ENCODE measurements at places on chromosomes 11 and 22. TPM values are rescaled to one million over a fixed set of nuclear protein-coding genes. Genes with fewer than 3 reads are reported as not detected.

GRCh38 chr22:26564181-26564580, 25.8 kb downstream of the TPST2 start:
- no peak for DNase-seq
- no peaks in the 10 kb centered on the region for H3K36me3 ChIP-seq

Gene PPARA
- total RNA-seq = 8.2 TPM

GRCh38 chr11:6565988-6566703, 37.3 kb downstream of the RRP8 start:
- H3K36me3 ChIP-seq = no peaks in the 10 kb centered on the region
- DNase-seq = no peak
- no peak overlapping the region for H3K27ac ChIP-seq
- no peaks in the 10 kb centered on the region for H3K27me3 ChIP-seq

DNA sequence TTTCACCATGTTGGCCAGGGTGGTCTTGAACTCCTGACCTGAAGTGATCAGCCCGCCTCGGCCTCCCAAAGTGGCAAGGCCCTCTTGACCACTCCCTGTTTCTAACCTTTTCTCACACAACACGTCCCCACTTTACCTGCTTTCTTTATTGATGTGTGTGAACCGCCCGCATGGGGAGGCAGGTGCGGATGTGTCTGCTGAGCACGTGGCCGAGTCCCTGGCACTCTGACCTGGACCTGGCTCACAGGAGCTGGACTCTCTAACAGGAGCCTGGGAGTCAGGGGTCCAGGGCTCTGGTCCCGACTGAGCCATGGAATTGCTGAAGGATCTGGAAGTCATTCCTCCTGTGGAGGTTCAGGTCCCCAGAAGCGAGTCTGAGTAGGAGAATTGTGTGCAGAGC, 40.0 kb downstream of the C11orf96 start:
- DNase-seq = no peak
- H3K4me1 ChIP-seq = no peaks in the 10 kb centered on the region
- no peaks in the 10 kb centered on the region for H3K36me3 ChIP-seq
- H3K27ac ChIP-seq = no peak overlapping the region
- H3K4me3 ChIP-seq = no peak overlapping the region
- no peaks in the 10 kb centered on the region for H3K27me3 ChIP-seq

Gene SLC16A8
- total RNA-seq = not detected

Gene KRTAP5-7
- not detected for total RNA-seq

DNA sequence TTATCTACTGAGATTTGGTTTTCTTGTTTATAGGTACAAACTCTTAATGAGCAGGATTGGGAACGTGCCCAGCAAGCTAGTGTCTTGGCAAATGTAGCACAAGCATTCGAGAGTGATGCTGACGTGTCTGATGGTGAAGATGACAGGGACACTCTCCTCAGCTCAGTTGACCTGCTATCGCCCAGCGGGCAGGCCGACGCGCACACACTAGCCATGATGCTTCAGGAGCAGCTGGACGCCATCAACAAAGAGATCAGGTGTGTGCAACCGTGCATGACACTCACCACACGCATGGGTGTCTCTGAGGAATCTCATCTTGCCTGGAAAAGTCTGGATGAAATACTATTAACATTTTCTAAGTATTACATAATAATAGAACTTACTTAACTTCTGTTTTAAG, 54.7 kb upstream of the CTTN start:
- H3K4me3 ChIP-seq = no peak overlapping the region
- H3K27ac ChIP-seq = no peak overlapping the region
- peaks cover 58% of the 10 kb centered on the region for H3K36me3 ChIP-seq
- H3K27me3 ChIP-seq = no peaks in the 10 kb centered on the region
- no peaks in the 10 kb centered on the region for H3K4me1 ChIP-seq

DNA sequence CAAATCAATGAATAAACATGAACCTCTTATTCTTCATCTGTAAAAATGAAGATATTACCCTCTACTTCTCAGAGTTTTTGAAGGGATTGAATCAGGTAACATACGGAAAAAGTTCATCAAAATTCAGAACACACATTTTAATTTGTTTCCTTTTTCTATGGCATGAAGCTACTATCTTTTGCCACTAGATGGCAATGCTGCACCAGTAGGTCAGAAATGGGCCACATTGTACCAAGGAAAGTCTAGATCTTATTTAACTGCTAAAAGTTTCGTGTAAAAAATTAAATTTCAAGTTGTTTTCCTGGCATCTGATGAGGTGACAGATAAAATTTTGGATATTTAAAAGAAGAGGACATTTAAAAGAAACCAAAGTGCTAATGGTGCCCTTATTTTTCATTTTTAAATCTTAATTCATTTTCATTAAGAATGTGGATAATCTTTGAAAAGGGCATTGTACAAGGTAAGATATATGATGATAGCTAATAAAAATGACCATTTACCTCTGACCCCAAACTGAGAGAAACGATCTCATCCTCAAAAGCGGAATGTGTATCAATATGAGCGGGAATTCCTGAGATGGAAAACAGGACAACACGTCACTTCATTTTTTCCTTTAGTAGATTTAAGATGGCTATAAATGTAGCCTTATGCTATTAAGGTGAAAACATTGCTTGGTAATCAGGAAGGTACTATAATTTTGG, 16.1 kb downstream of the ALKBH8 start:
- no peaks in the 10 kb centered on the region for H3K36me3 ChIP-seq
- no peaks in the 10 kb centered on the region for H3K4me1 ChIP-seq
- H3K27me3 ChIP-seq = no peaks in the 10 kb centered on the region
- no peak overlapping the region for H3K27ac ChIP-seq
- H3K4me3 ChIP-seq = no peak overlapping the region
- no peak for DNase-seq

Gene FBLN1
- total RNA-seq = 168 TPM

DNA sequence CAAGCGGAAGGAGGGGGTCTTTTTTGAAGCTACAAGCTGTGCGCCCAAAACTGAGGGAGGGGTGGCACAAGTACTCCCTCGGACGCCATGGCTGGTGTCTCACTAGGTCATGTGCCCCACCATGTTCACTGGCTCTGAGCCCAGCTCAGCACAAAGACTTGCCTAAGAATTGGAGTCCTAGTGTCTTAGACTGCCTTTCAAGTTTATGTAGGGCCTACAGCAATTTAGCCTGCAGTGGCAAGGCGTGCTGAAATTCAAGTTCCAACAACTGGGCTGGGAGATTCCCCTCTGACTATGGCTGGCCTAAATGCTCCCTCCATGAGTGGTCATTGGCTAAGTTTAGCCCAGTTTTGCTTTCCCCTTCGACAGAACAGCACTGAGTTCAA, 27.3 kb downstream of the FCHSD2 start:
- H3K4me3 ChIP-seq = no peak overlapping the region
- H3K36me3 ChIP-seq = no peaks in the 10 kb centered on the region
- H3K27ac ChIP-seq = no peak overlapping the region
- H3K4me1 ChIP-seq = no peaks in the 10 kb centered on the region

Gene CARD18
- total RNA-seq = not detected

Gene PTPRCAP
- 1.4 TPM for total RNA-seq

Gene NRGN
- 0.60 TPM for total RNA-seq

Gene PRR5L
- 7.4 TPM for total RNA-seq

DNA sequence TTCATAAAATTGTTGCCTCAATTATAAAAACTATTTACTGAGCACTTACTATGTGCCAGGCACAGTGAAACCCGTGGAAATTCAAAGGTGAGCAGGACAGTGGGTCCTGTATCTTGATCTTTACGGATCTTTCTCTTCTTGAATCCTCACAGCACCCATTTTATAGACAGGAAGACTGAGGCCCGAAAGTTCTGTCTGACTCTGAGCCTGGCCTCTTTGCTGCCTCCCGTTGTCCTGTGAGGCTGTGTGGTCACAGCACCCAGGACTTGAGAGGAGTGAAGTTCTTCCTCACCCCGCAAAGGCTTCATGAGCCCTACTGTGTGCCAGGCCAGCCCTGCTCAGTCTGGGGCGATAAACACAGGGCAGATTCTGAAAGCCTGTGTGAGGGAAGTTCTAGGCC, 13.4 kb upstream of the MN1 start:
- H3K36me3 ChIP-seq = no peaks in the 10 kb centered on the region
- no peaks in the 10 kb centered on the region for H3K27me3 ChIP-seq
- H3K4me3 ChIP-seq = no peak overlapping the region
- no peak overlapping the region for H3K27ac ChIP-seq
- peaks cover 2% of the 10 kb centered on the region for H3K4me1 ChIP-seq
- no peak for DNase-seq

DNA sequence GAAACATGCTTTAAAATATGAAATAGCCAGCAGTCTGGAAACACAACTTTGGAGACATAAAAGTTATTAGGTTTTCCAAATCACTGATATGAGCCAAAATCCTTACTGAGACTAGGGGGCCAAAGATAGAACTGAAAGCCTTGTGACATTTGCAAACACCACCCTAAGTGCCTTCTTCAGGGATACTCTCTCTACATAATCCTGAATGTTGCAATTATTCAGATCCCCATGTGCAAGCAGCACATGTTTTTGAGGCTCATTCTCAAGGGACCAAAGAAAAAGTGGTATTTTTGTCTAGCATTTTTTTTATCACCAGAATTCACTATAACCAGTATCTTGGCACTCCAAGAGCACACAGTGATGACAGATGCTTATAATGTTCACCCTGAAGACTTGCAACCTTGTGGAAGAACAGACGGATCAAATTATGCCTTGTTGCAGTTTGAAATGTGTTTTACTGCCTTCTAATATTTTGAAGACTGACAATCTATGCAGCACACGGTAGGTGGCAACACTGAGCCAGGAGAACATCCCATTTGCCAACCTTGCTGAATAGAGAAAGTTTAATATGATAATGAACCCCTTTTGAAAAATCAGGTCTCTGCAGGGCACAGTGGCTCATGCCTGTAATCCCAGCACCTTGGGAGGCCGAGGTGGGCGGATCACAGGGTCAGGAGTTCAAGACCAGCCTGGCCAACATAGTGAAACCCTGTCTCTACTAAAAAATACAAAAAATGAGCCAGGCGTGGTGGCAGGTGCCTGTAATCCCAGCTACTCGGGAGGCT, 78.5 kb downstream of the PLEKHA7 start:
- no peaks in the 10 kb centered on the region for H3K27me3 ChIP-seq
- DNase-seq = no peak
- H3K27ac ChIP-seq = no peak overlapping the region
- H3K4me3 ChIP-seq = no peak overlapping the region
- H3K4me1 ChIP-seq = no peaks in the 10 kb centered on the region

DNA sequence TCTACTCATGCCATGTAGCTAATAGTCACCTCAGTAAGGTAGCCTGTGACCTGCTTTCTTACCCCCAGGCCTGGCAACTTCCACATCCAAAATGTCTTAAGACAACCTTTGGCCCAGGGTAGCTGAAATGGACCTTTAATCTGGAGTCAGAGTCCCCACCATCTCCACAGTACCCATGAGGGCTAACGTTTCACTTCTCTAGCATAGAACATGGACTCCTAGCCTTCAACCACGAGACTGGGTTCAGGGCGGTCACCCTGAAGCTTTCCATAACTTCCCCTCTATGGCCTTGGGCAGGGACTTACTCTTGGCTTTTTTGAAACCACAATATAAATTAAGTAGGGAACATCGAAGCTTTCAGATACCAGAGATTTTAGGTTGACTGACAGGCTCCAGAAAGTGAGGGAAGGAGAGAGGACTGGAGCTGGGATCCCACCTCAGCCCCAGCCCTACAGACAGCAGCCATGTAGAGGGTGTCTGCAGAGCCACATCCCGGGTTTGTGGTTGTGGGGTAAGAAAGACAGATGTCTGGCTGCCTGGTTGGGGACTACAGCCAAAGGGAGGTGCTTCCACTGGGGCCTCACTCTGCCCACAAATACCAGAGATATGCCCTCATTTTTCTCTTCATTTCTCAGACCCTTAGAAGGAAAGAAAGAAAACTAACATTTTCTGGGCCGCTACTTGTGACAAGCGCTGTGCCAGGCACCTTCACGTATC, 2.6 kb downstream of the TBC1D10A start:
- DNase-seq = no peak
- peaks cover 5% of the 10 kb centered on the region for H3K4me1 ChIP-seq
- no peaks in the 10 kb centered on the region for H3K27me3 ChIP-seq
- no peaks in the 10 kb centered on the region for H3K36me3 ChIP-seq
- no peak overlapping the region for H3K27ac ChIP-seq

DNA sequence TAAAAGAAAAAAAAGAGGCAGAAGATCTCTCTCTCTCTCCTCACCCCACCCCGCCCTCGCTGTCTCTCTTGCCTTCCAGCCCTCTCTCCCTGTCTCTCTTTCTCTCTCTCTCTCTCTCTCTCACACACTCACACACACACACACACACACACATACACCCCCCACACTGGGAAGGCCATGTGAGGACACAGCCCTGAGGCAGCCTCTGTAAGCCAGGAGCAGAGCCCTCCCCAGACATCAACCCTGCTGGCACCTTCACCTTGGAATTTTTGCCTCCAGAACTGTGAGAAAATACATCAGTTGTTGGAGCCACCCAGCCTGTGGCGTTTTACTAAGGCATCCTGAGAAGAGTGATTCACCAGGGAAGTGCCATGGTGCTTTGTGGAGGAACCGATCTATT, 14.7 kb downstream of the APOL3 start:
- no peaks in the 10 kb centered on the region for H3K27me3 ChIP-seq
- H3K4me1 ChIP-seq = peaks cover 5% of the 10 kb centered on the region
- no peak overlapping the region for H3K4me3 ChIP-seq
- H3K36me3 ChIP-seq = no peaks in the 10 kb centered on the region
- H3K27ac ChIP-seq = no peak overlapping the region

DNA sequence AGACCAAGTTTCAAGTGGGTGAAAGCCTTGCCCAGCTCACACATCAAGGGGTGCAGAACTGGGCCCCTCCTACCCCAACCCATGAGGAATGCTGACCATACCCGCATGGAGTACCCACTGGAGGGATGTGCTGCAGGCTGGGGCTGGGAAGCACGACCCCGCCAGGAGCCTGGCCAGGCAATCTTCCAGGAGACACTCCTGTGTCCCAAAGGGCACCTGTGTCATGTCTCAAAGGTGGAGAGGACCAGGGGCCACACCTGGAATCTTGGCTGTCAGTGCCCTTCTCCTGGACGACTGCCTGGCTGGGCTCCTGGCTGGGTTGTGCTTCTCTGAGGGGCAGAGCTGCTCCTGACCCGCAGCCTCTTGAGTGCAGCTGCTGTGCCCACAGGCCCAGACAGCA, 6.7 kb downstream of the ARAP1 start:
- H3K27ac ChIP-seq = no peak overlapping the region
- no peaks in the 10 kb centered on the region for H3K27me3 ChIP-seq
- H3K4me1 ChIP-seq = peaks cover 24% of the 10 kb centered on the region

GRCh38 chr11:101187748-101188147, 58.1 kb upstream of the PGR start:
- no peak for DNase-seq
- no peak overlapping the region for H3K27ac ChIP-seq
- H3K4me1 ChIP-seq = no peaks in the 10 kb centered on the region
- H3K36me3 ChIP-seq = no peaks in the 10 kb centered on the region
- H3K27me3 ChIP-seq = no peaks in the 10 kb centered on the region

DNA sequence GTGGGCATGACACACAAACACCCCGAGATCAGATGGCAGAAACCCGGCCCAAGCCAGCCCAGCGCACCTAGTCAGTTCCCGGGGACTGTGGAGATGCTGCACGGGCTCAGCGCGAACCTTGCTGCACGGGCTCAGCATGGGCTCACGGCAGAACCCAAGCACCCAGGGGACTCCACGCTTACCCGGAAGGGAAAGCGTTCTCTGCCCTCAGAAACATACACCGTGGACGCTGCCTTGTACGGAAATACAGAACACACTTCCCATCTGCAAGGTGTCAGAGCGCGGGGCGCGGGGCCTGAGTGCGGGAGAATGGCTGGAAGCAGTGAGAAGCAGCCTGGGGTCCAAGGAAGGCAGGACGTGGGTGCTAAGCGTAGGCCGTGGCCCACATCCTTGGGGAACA, 319.9 kb downstream of the NTM start:
- H3K36me3 ChIP-seq = no peaks in the 10 kb centered on the region
- no peak overlapping the region for H3K4me3 ChIP-seq
- H3K4me1 ChIP-seq = peaks cover 5% of the 10 kb centered on the region
- no peak for DNase-seq
- no peaks in the 10 kb centered on the region for H3K27me3 ChIP-seq

Gene INPPL1
- 79.5 TPM for total RNA-seq
